ENCODE measurements at places on chromosomes 4 and X.
A peak's percentile ranks its signal among the peaks of the same experiment; 100 is the strongest.

GRCh38 chr4:168995537-168996295 lies 14.3 kb downstream of the CBR4 start:
- no peak for DNase-seq

- DNase-seq = no peak
These were observed 348.5 kb downstream of the OPHN1 start for GRCh38 chrX:68084765-68085164.

- no peak for DNase-seq
These were observed 166.5 kb downstream of the TBX22 start for GRCh38 chrX:80181079-80181478.

DNA sequence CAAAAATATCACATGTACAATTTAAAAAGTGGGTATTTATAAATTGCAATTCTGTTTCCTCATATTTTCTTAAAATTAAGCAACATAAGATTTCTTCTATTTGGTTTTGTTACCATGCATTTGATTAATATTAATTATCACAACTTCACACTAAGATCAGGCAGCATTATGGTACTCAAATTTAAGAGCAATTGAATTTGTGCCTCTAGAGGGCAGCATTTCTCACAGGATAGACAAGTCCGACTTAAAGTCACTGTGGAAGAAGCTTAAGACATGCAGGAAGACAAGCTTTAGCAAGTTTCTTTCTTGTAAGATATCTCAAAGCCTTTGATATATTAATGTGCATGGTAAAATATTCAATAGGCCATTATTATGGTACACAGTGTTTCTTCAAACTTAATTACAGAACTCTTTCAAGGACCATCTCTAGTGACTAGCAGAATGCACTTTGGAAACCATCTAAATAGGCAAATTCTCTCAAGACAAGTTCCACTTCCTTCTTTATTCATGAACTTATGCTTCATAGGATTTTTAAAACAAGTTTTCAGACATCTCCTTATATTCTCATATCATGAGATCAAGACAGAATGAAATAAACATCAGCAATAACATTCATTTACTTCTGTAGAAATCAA lies 35.0 kb downstream of the FBXW7 start:
- DNase-seq = peak; percentile 46

DNA sequence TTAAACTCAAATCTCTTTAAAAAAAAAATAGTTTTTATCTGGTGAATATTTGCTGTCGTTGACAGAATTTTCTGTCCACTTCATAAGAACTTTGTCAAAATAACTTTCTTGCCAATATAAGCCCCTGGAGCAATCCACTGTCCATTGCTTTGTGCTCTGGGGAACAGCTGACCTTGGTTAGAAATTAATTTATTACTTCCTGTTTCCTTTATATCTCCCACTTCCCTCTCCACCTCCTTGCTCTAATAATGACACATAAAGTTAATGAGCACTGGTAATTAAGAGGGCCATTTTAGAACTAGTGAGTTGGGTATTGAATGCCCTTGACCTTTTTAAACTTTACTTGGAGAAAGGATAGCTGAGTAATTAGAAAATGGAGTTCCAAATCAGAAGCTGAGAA lies 151.3 kb upstream of the LEF1 start:
- no peak for DNase-seq
